Right cardiac atrium (tissue), 5 donors: ENCODE measurements at places on chromosomes 6 and 20. TPM values are rescaled to one million over a fixed set of nuclear protein-coding genes. Genes with fewer than 3 reads are reported as not detected.

- no peak for DNase-seq
These were observed 6.5 kb upstream of the C6orf136 start for GRCh38 chr6:30640481-30640880.

DNA sequence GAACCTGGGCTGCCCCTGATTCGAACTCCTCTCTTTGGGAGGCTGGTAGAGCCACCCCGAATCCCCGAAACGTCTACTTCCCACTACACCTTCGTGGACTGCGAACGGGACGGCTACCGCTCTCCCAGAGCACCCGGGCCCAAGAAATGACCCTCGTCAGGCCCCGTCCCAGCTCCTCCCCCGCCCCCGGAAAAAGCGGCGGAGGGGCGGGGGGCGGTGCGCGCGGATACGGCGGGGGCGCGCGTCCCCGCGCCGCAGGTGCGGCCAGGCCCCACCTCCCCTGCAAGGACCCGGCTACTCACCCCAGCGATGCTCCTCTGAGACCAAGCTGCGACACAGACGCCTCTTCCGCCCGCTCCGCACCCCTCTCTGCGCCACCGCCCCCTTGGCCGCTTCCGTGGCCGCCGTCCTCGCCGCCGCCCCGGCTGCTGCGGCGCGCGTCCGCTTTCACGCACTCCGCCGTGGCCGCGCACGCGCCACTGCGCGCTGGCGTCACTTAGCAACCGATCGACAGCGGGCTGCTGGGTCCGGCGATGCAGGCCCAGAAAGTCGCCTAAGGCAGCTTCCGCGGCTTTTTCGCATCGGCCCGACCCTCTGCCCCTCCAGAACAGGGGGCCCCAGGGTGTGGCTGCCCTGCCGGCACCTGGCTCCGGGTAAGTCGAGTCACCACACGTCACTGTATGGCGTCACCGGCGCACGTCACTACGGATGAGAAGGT is at the start of gene BTBD9:
Gene BTBD9, minus strand, starts transcription at position 432 of the 718 bp plus-strand sequence.
- peak; percentile 93 for DNase-seq

- no peak for DNase-seq
These were observed 207.9 kb upstream of the EYA4 start for GRCh38 chr6:133033263-133033662.

DNA sequence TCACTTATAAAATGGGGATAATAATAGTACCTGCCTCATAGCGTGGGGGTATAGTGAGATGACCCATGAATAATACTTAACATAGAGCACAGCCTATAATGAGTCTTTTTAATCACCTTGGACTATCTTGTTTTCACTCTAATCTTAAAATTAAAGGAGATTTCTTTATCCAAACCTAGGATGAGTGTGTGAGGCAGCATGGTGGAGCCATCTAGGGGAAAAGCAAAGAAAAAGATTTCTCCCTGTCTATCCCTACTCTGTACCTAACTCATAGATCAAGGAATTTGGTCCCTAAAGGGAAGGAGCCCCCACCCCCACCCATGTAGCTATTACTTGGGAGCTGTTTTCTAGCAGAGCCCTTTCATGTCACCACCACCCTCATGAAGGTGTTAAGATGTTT is 45.2 kb upstream of the PAK5 start:
- no peak for DNase-seq

GRCh38 chr20:3071610-3072529 is at the start of gene OXT:
OXT (plus strand) TSS chr20:3071620; CDS start chr20:3071656, 36 bp downstream.
- DNase-seq, result peak; percentile 83

Gene ETV7
- total RNA-seq, result 0.37 TPM

GRCh38 chr6:142702501-142703460 is 242.2 kb downstream of the HIVEP2 start:
- peak; percentile 69 for DNase-seq

- peak; percentile 85 for DNase-seq
These were observed 6.4 kb downstream of the CFB start for GRCh38 chr6:31952140-31952805.

Gene UBR2
- 29.2 TPM for total RNA-seq

GRCh38 chr20:8078528-8078914 is 53.5 kb upstream of the PLCB1 start:
- DNase-seq, result no peak

Gene ZBTB22
- 12.7 TPM for total RNA-seq

DNA sequence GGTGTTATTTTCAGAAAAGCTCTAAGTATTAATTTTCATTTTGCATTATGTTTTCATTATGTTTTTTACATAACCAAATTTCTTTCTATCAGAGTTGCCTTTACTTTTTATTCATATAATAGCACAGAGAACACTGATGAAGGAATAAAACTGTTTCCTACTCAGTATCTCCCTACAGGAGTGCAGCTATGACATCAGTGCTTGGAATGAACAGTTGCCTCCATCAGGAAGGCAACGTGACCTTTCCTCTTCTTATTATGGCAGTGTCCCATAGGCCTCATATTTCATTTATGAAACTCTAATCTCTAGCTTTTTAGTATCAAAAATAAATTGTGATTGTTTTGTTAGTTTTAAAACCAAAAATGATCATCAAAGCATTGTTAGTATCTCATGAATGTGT is 712.8 kb downstream of the CD109 start:
- no peak for DNase-seq

Gene THBD
- 15.4 TPM for total RNA-seq

GRCh38 chr6:100427452-100427851 is 37.3 kb downstream of the SIM1 start:
- DNase-seq, result no peak

Gene FILIP1
- total RNA-seq, result 118 TPM

DNA sequence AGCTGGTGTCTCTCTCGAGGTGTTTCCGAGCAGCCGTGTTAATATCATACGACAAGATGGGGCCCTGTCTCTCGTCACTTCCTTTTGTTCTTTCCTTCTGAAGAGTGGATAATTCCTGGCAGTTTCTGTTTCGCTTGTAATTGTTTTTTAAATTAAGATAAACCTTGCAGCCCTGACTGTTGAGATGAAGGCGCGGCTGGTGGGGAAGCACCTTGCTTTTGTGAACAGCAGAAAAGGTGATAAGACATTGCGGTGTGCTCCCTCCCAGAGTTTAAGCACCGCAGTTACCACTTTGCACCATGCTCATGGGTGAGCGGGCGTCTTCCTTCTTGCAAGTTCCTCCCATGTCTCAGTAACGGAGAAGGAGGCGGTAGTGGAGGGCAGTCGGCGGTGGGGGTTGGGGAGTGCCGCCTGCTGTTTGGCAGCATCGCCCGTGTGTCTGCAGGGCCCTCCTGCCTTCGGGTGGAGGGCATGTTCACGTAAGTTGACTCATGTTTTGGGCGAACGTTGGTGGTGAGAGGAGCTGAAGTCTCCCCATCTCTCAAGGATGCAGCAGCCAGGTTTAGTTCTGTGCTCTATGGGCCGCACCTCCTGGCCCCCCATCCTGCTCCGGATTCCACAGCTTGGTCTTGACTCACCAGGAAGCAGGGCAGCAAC is 345.9 kb downstream of the TAF4 start:
- peak; percentile 18 for DNase-seq

GRCh38 chr20:8292793-8293192 is 160.7 kb downstream of the PLCB1 start:
- no peak for DNase-seq

Gene RNF182
- 0.44 TPM for total RNA-seq

GRCh38 chr6:121731381-121731780 is 295.9 kb downstream of the GJA1 start:
- DNase-seq, result no peak

- DNase-seq, result no peak
These were observed 106.8 kb upstream of the PDE10A start for GRCh38 chr6:165769884-165770283.

- no peak for DNase-seq
These were observed 52.9 kb upstream of the TAF8 start for GRCh38 chr6:41997456-41997855.

GRCh38 chr6:151649835-151650234 is 156.0 kb downstream of the CCDC170 start:
- no peak for DNase-seq

GRCh38 chr6:3205913-3206312 is 21.5 kb downstream of the TUBB2B start:
- DNase-seq, result no peak

- no peak for DNase-seq
These were observed 43.6 kb downstream of the DLL1 start for GRCh38 chr6:170247178-170247701.

- DNase-seq, result no peak
These were observed 920 bp upstream of the WTAP start for GRCh38 chr6:159726255-159726917.

Gene RIPPLY2
- not detected for total RNA-seq

Gene FOXP4
- 21.7 TPM for total RNA-seq

Gene HSPA12B
- 6.1 TPM for total RNA-seq

Gene MUC21
- not detected for total RNA-seq

- no peak for DNase-seq
These were observed 6.7 kb upstream of the PDSS2 start for GRCh38 chr6:107466062-107466461.

Gene DLK2
- 0.42 TPM for total RNA-seq

DNA sequence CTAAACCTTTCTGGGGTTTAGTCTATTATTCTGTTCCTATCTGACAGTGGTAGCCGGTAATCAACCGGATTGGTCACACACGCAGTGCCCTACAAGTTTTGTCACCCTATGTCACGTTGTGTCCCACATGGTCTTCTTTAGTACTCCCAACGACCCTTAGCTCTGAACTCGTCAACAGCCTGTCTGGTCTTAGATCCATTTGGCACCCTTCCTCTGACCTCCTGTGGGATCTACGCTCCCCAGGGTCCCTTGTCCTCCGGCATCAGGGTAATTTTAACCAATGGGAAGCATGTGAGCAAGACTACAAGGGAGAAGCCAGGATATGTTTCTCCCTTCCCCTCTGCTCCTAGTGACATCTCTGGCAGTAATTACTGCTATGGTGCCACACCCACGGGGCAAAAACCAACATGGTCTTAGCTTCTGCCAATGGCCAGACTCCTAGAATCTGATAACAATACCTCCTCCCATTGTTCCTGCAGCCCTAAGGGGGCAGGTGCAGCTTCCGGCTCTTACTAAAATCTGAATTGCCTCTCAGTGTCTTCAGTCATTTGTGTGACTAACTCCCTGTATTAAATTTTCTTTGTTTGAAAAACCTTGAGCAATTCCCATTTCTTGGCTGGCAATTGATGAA is 56.6 kb downstream of the MAFB start:
- DNase-seq, result no peak

Gene CLPSL2
- total RNA-seq, result not detected

DNA sequence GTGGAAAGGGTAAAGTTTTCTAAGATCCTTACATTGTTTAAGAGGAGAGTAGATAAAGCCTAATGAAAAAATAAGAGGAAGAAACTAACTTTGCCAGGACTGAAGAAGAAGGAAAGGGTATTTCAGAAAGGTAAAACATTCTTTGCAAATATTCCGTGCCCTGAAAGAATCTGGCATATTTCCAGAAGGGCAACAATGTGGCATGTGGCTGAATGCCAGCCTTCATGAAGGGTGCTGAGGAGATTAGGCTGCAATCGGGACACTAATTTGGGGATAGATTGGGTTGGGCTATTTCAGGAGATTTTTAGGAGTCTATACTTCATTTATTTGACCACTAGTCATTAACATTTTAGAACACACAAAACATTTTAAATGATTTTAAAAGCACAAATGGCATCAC is 16.2 kb upstream of the UFL1 start:
- no peak for DNase-seq

GRCh38 chr6:159720708-159721107 is 6.6 kb upstream of the WTAP start:
- no peak for DNase-seq

- no peak for DNase-seq
These were observed 674.6 kb downstream of the EPM2A start for GRCh38 chr6:145060714-145061113.

Gene SF3B5
- total RNA-seq, result 115 TPM

Gene SIGLEC1
- total RNA-seq, result 12.3 TPM

DNA sequence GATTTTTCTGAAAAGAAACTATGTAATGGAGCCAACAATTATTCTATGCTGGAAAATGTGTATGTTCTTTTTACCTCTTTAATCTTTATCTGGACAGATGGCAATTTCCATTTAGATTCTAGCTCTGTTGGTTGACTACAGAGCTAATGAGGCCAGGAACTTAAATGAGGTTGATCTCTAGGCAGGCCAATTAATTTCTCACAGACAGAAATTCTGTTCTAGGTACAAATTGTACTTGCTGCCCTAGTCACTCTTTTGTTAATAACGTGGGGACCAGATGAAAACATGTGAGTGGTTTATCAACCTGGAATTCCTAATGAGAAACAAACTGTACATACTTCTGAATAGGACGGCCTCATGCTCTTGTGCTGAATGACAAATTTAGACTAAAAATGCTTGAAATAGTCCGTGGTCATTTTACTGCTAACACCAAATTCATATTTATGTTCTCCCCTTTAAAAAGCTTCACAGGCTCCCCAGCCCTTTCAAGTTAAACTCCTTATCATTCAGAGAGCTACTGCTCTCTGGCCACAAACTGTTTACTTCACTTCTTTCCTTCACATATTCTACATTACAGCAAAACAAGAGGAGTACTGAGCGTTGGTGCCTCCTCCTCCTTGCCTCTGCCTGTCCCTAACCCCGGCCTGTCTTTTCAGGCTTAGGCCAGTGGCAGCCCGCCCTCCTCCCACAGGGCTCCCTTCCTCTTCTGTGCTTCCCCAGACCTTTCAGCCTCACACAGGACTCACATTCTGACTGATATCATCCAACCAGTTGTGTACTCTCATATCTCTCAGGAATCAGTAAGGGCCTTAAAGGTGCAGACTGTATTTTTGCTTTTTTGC is 41.4 kb downstream of the DTNBP1 start:
- DNase-seq, result peak; percentile 76

DNA sequence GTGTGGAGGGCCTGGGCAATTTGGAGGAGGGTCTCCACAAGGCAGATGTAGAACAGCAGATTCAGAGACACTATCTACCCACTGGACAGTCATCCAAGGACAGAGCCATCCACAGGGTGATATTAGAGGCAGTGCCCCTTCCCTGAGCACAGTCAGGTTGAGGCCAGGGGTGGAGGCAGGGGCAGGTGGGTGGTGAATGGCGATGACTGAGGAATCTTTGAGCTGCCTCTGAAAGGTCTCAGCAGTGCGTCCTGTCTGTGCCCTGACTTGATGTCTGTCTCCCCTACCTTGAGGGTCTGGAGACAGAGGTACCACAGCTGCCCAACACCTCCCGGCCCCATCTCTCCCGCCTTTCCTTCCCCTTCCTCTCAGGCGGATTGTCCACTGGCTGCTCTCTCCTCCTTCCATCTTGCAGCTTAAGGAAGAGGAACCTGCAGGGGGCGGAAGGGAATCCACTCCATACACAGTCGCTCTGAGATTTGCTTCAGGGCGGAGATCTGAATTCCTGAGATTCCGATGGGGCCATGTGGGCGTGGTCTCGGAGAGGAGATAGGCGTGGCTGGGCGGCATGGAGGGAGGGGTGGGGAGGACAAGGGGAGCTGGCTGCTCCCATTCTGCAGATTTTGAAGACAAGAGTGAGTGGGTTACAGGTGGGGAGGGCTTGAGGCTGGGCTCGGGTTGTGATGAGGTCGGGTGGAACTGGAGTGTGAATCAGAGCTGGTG is 1.7 kb downstream of the MUCL3 start:
- peak; percentile 85 for DNase-seq

Gene SSTR4
- not detected for total RNA-seq

GRCh38 chr6:163635731-163636364 is 221.3 kb downstream of the QKI start:
- no peak for DNase-seq
